ENCODE measurements at places on chromosomes 3 and 15. TPM values are rescaled to one million over a fixed set of nuclear protein-coding genes. Genes with fewer than 3 reads are reported as not detected.

DNA sequence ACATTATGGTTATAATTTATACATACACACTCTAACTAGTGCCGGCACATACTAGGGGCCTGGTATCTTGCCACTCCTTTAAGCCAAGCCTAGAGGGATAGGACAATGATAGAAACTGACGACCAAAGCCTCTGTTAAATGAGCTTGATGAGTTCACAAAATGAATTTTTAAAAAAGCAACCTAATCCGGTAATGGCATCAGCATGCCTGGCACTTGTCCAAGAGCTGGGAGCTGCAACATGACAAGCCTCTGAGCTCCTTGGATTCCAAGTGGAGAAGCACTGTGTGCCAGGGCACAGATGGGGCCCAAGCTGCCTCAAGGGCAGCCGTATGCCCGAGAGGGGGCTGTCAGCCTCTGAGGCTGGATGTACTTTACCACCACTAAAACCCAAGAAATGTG, 9.7 kb downstream of the ETV5 start:
- no peak overlapping the region for H3K27ac ChIP-seq
- H3K4me1 ChIP-seq: peaks cover 10% of the 10 kb centered on the region
- H3K36me3 ChIP-seq: no peaks in the 10 kb centered on the region
- peaks cover 88% of the 10 kb centered on the region for H3K27me3 ChIP-seq
- DNase-seq: no peak

Gene FEZF2
- total RNA-seq: not detected

Gene MEIS2
- not detected for total RNA-seq

Gene TMEM40
- total RNA-seq: not detected

DNA sequence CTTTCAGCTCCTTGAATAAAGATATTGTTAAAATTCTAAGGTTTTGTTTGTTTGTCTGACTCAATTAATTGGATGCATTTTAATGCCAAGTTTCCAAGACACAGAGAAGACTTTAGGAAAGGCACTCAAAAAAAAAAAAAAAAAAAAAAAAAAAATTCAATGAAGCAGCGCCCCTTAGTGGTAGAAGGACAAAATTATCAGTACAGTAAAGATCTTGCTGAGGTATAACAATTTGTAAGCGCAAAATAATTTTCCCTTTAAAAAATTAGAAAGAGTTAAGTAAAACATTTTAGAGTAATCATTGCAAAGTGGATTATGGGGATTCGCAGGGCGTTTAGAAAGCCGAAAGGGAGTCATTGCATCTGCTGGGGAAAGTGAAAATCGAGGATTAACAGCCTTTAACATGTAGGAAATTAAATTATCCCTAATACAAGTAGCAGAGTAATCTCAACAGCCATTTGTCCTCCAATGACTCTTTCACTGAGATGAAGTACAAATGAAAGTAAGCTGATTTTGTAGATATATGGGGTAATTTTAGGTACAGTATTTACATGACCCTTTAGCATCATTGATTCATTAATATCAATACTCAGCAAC, 5.8 kb upstream of the DIS3L start:
- no peaks in the 10 kb centered on the region for H3K27me3 ChIP-seq
- H3K36me3 ChIP-seq: no peaks in the 10 kb centered on the region
- H3K4me3 ChIP-seq: no peak overlapping the region
- no peak overlapping the region for H3K27ac ChIP-seq
- H3K4me1 ChIP-seq: peaks cover 25% of the 10 kb centered on the region
- no peak for DNase-seq

GRCh38 chr3:171256445-171257250, 203.6 kb downstream of the TNIK start:
- no peaks in the 10 kb centered on the region for H3K27me3 ChIP-seq
- no peak for DNase-seq
- no peak overlapping the region for H3K4me3 ChIP-seq
- peaks cover 58% of the 10 kb centered on the region for H3K4me1 ChIP-seq

- H3K4me1 ChIP-seq: no peaks in the 10 kb centered on the region
- no peak for DNase-seq
- H3K36me3 ChIP-seq: no peaks in the 10 kb centered on the region
- peaks cover 6% of the 10 kb centered on the region for H3K27me3 ChIP-seq
These were observed 214.8 kb upstream of the CTDSPL start for GRCh38 chr3:37646865-37647264.

Gene SLC25A20
- total RNA-seq: 27.5 TPM

GRCh38 chr15:63043335-63044076, 959 bp downstream of the TPM1 start:
- no peak overlapping the region for H3K27ac ChIP-seq
- H3K4me1 ChIP-seq: peaks cover 7% of the 10 kb centered on the region
- H3K27me3 ChIP-seq: peaks cover 82% of the 10 kb centered on the region

Gene ACTC1
- not detected for total RNA-seq

GRCh38 chr15:99466701-99467337, 99.0 kb upstream of the MEF2A start:
- peaks cover 5% of the 10 kb centered on the region for H3K4me1 ChIP-seq
- H3K27ac ChIP-seq: no peak overlapping the region
- no peak for DNase-seq
- peaks cover 5% of the 10 kb centered on the region for H3K36me3 ChIP-seq

Gene TMPRSS7
- not detected for total RNA-seq

DNA sequence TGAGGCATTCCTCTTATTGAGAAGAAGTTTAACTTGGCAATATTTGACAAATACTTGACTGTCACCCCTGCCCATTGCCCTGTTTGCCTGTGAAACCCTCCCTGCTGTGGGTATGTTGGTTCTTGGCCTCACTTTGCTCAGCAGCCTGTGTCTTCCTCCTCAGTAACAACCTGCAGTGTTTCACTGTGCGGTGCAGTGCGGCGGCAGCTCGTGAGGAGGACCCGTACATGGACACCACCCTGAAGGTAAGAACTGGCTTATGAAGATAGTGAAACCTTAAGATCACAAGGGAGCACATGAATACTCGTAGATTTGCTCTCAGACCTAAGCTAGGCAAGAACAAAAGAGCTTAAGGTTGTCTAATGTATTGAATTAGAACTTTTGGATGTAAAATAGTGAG, 21.0 kb downstream of the HPS3 start:
- H3K4me1 ChIP-seq: peaks cover 21% of the 10 kb centered on the region
- no peak overlapping the region for H3K4me3 ChIP-seq
- peaks cover 34% of the 10 kb centered on the region for H3K36me3 ChIP-seq
- H3K27me3 ChIP-seq: no peaks in the 10 kb centered on the region
- DNase-seq: no peak

DNA sequence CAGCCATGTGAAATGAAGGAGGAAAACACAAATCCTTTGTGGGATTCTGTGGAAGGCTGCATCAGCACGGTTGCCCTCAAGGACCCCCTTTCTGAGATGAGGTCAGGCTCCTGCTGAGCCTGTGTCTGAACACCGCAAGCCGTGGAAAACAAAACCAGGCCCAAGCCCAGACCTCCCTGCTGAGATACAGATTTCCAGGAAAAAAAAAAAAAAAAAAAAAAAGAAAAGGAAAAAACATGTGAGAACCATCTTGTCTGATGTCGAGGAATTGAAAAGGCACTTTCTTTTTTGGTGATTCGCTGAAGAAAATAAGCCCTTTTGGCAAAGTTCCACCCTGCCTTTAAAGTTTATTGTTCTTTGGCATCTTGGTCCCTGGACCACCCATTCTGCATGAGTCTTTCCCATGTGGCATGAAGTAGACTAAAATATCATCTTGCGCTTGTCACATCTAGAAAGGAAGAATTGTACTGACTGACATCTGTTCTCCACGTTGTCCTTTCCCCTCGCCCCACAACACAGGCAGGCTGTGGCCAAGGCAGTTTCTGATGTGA, 117.6 kb downstream of the CHST2 start:
- H3K27me3 ChIP-seq: no peaks in the 10 kb centered on the region
- no peak overlapping the region for H3K27ac ChIP-seq
- no peak overlapping the region for H3K4me3 ChIP-seq
- no peaks in the 10 kb centered on the region for H3K4me1 ChIP-seq
- DNase-seq: no peak
- H3K36me3 ChIP-seq: peaks cover 3% of the 10 kb centered on the region

Gene EXD1
- not detected for total RNA-seq

Gene ASB14
- not detected for total RNA-seq

All from activated naive CD8-positive, alpha-beta T cell treated with anti-CD3 and anti-CD28 coated beads, Interleukin-2, amount 10 ng/mL, durations not matched to agents 7 days and 5 days (primary cell).